Spinal cord (tissue), 10 donors: ENCODE measurements at places on chromosomes 2 and 18. TPM values are rescaled to one million over a fixed set of nuclear protein-coding genes. Genes with fewer than 3 reads are reported as not detected.

DNA sequence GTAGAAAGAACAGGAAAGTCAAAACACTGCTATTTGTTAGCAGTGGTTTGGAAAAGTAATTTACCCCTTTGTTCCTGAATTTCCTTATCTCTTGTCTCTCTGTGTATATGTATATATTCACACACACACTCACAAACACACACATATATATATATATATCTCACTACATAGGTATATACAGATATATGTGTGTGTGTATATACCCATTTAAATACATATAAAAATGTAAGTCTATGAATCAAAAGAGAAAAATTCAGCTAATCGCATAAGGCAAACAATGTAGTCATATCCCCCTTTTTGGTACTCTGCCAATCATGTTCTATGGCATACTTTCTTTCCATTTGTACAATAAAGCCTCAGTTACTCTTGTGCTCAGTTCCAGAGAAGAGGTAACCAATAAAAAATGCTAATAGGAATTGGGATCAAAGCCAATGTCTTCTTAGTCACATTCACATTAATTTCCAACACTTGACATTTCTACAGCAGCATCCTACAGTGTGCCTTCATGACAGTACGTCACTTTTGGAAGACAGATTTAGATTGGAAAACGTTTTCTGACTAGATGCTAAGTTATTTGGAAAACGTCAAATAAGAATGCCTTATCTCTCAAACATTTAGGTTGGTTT, 94.6 kb downstream of the MC4R start:
- DNase-seq = no peak

GRCh38 chr2:103401621-103402020, 639.8 kb downstream of the TMEM182 start:
- DNase-seq = peak; percentile 61

DNA sequence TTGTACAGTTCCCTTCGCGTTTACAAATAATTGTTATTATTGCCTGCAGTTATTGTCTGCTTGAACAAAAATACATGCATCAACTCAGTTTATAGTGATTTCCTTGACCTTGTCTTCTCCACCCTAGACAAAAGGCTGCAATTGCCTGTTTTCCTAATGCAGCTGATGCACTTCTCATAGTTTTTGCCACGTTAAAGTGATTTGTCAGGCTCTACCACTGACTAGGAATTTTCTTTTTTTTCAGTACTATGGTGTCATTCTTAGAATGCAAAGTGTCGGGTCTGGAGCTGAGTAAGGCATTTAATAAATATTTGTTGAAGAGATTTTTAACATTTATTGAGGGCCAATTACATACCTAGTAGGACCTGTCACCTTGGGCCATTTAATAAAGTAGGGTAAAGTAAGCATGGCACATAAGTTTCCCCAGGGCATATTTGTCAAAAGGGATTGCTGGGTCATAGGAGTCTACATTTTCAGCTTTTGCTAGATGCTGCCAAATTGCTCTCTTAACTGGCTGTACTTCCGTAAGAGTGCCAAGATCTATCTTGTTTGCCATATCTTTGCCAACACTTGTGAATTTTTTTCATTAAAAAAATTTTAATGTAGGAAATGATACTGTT, 24.1 kb downstream of the ACSL3 start:
- DNase-seq = no peak

DNA sequence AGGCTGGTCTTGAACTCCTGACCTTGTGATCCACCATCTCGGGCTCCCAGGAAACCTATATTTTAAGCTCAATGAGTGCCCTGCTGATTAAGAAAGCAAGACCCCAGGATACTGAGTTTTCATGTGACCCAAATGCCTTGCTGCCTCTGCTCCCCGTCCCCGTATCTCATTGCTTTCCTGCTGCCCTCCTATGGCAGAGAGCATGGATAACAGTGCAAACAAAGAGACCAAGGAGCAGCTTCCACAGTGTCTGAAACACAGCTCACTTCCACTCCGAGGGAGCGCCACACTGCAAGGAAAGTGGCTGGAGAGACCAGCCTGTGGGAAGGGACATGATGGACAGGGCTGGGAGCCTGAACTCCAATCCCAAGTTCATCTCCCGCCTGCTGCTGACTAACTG, 246.8 kb downstream of the TMEM182 start:
- no peak for DNase-seq

GRCh38 chr2:40436093-40436475, 15.8 kb downstream of the SLC8A1 start:
- DNase-seq = no peak

- DNase-seq = no peak
Observed at GRCh38 chr2:26325851-26326250, 20.1 kb upstream of the SELENOI start.

GRCh38 chr2:187989925-187990623, 301.6 kb upstream of the GULP1 start:
- no peak for DNase-seq

DNA sequence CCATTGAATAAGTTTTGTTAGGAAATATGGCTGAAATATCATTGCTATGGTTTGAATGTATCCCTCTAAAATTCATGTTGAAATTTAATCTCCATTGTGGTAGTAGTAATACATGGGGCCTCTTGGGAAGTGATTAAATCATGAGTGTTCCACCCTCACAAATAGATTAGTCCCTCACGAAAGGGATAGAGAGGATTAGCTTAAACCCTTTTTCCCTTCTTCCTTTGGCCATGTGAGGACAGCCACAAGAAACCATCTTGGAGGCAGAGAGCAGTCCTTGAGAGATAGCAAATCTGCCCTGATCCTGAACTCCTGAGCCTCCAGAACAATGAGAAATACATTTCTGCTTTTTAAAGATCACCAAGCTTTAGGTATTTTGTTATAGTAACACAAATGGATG, 274.2 kb downstream of the CDH19 start:
- no peak for DNase-seq

- peak; percentile 90 for DNase-seq
Observed at GRCh38 chr18:56873441-56874140, 222.4 kb downstream of the WDR7 start.

DNA sequence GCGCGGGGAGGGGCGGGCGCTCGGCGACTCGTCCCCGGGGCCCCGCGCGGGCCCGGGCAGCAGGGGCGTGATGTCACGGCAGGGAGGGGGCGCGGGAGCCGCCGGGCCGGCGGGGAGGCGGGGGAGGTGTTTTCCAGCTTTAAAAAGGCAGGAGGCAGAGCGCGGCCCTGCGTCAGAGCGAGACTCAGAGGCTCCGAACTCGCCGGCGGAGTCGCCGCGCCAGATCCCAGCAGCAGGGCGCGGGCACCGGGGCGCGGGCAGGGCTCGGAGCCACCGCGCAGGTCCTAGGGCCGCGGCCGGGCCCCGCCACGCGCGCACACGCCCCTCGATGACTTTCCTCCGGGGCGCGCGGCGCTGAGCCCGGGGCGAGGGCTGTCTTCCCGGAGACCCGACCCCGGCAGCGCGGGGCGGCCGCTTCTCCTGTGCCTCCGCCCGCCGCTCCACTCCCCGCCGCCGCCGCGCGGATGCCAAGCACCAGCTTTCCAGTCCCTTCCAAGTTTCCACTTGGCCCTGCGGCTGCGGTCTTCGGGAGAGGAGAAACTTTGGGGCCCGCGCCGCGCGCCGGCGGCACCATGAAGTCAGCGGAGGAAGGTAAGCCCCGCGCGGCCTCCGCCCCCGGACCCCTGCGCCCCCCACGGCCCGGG, at the start of gene NFATC1:
TSS of gene NFATC1 (plus strand) at position 170 of the 644 bp plus-strand sequence. CDS start at position 465, 295 bp downstream.
- no peak for DNase-seq

DNA sequence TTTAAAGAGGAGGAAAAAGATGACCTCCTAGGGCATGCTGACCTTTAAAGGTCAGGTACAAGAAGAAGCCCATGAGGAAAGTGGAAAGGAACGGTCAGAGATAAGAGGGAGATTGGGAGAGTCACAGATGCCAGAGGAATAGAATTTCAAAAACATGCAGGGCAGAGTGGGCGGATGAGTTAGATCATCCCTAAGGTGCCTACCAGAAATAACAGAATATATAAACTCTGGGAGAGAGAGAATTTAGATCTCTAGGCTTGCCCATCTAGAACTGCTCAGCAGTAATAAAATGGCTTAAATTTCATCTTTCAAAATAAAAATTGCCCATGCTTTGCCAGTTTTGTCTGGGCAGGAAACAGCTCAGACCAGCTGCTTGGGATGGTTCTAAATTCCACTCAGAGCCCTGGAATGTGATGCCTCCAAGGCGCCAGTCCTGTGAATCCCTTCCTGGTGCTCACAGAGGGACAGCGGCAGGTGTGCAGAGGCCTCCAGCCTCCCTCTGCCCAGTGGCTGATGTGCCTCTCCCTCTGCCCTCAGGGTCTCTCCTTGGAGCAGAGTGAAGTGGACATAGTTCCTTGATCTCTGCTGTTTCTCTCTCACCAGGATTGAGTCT, 130.9 kb downstream of the ANTXR1 start:
- no peak for DNase-seq

- no peak for DNase-seq
Observed at GRCh38 chr18:76626991-76627390, 131.9 kb upstream of the ZNF516 start.

- DNase-seq = no peak
Observed at GRCh38 chr2:128988967-128989366, 670.3 kb upstream of the HS6ST1 start.

DNA sequence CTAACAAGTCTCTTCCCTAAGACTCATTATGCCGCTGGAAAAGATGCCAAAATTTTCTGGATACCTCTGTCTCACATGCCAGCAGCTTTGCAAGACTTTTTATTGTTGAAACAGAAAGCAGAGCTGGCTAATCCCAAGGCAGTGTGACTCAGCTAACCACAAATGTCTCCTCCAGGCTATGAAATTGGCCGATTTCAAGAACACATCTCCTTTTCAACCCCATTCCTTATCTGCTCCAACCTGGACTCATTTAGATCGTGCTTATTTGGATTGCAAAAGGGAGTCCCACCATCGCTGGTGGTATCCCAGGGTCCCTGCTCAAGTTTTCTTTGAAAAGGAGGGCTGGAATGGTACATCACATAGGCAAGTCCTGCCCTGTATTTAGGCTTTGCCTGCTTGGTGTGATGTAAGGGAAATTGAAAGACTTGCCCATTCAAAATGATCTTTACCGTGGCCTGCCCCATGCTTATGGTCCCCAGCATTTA, 26.3 kb downstream of the DHRS9 start:
- no peak for DNase-seq

DNA sequence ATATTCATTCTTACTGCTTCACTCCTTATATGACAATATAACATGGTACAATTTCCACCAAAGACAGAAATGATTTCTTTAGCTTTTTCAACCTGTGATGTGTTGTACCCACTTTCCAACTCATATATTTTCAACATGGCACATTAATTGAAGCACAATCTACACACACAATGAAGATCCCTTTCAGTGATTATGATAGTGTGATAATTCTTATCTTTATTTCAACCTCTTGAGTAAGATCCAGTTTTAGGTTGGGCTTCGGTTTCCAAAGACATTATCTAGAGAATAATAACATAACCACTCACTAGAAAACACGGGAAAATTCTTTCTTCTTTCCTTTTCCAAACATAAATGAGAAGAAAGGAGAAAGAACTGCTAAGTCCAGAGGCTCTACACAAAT, 3.4 kb upstream of the DSG3 start:
- no peak for DNase-seq

GRCh38 chr2:72010647-72011369, 136.9 kb downstream of the CYP26B1 start:
- DNase-seq = no peak

GRCh38 chr2:128642316-128642715, 323.6 kb upstream of the HS6ST1 start:
- DNase-seq = no peak

GRCh38 chr2:70765507-70765906, 2.5 kb downstream of the ADD2 start:
- DNase-seq = no peak

GRCh38 chr2:113240150-113240914, 38.4 kb downstream of the PAX8 start:
- DNase-seq = peak; percentile 62

DNA sequence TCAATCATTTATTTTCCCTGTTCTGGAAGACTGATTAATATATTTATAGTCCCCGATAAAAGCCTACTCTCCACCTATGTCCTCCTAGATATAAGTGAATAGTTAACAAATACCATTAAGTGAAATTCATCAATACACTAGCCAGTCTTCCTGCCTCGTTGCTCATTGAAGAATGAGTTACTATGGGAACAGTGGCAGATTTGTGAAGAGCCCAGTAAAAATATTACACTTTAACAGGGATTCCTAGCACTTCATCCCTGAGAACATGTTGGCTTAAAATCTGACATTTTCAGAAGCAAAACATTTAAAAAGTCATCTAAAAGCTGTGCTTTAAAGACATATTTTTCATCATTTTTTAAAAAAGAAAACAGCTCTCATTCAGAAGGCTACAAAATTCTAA, 848.7 kb upstream of the NXPH2 start:
- no peak for DNase-seq

GRCh38 chr2:202490479-202490878, 114.4 kb downstream of the BMPR2 start:
- no peak for DNase-seq

DNA sequence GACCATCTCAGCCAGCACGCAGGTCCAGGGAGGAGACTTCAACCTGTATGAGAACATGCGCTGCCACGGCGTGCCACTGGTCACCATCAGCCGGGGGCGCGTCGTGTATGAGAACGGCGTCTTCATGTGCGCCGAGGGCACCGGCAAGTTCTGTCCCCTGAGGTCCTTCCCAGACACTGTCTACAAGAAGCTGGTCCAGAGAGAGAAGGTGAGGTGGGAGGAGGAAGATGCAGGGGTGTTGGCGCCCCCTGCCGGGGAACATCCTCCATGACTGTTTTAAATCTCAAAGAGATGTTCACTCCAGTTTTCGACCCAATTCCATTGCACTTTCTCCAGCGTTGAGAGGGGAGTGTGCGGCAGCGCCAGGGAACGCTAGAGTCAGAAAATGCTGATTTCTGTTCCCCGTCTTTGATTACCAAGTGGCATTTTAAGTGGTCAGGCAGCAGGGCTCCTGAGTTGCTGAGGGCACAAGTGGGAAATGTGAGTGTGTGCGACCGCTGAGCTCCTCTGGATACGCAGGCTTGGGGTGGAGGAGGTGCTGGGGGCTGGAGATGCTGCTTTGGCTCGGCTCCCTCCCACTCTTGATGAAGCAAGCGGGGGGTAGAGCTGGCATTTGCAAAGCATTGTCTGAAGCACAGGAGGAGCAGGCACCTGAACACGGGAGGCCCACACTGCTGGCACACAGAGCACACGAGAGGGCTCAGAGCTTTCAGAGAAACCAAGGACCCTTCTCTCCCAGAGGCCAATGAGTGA, 27.7 kb upstream of the MAPRE3 start:
- no peak for DNase-seq

Gene VAPA
- total RNA-seq = 279 TPM

Gene RBM43
- 9.6 TPM for total RNA-seq

Gene LIMS2
- total RNA-seq = 6.0 TPM

Gene CLHC1
- 29.6 TPM for total RNA-seq

Gene UGT1A10
- not detected for total RNA-seq

Gene CTDSP1
- total RNA-seq = 104 TPM

Gene MC5R
- 0.30 TPM for total RNA-seq
